ENCODE measurements at places on chromosomes 5 and 9.

DNA sequence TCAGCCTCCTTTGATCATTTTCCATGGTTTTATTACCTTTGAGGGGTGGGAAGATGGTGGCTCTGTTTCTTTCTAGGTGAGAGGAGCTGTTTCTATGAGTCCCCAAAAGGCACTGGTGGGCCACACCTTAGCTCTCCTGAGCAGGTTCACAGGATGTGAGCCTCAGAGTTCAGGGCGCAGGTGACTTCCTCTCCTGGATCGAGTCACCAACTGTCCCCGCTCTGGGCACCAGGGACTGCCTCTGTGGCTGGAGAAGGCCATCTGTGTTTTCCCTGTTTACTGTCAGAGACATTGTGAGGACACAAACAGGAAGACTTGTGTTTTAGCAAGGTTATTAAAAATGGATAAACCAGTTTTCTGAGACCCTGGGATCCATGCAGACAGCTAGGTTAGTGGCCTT, 68.5 kb downstream of the IL31RA start:
- DNase-seq: no peak

GRCh38 chr5:127562252-127562651, 44.8 kb downstream of the PRRC1 start:
- no peak for DNase-seq

DNA sequence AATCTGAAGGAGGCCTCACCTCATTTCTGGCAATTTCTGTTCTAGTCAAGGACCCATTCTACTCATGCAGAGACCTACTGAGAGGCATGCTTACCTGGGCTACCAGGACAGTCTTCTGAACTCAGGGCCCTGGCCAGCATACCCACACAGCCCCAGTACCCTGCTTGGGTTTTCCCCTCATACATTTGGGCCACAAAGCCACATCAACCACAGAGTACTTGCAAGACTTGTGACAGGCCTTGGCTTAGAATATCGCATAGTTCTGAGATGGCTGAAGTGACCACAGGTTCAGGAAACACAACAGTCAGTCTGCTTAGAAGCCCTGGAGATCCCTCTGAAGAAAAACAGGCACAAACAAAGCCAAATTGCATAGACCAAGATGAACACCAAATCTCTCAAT, 758.8 kb upstream of the CDH9 start:
- DNase-seq: no peak

GRCh38 chr9:127523312-127523851, 72.1 kb downstream of the LRSAM1 start:
- DNase-seq: no peak

GRCh38 chr9:124102363-124102762, 90.8 kb downstream of the LHX2 start:
- DNase-seq: no peak

GRCh38 chr5:141465351-141465750, 10.4 kb upstream of the PCDHGC3 start:
- no peak for DNase-seq

DNA sequence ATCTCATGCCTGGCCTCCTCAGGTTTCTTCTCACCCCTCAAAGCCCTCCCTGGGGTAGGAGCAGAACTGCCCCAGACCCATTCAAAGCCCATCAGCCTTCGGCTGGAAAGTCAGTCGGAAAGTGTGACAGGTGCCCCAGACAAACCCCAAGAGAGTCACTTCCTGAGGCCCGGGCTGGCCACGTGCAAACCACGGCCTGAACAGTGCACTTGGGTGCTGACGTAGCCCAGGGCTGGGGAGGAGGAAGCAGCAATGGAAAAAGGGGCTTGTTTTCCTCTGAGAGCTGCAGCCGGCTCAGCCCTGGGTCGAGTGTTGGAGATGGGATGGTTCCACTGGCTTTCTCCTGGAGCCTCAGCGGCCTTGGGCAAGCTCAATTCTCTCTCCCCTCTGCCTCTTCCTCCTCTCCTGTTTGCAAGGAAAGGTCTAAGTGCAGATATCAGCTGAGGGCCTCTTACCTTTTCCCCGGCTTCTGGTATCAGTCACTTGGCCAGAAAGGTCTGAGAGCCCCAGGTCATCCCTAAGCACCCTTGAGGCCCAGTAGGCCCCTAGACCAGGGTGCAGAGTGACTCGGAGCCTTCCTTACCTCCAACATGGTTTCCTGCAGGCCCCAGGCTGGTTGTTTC, 5.9 kb upstream of the EGR1 start:
- DNase-seq: no peak

- no peak for DNase-seq
These were observed 136.4 kb downstream of the PIP5K1B start for GRCh38 chr9:68841276-68842052.

DNA sequence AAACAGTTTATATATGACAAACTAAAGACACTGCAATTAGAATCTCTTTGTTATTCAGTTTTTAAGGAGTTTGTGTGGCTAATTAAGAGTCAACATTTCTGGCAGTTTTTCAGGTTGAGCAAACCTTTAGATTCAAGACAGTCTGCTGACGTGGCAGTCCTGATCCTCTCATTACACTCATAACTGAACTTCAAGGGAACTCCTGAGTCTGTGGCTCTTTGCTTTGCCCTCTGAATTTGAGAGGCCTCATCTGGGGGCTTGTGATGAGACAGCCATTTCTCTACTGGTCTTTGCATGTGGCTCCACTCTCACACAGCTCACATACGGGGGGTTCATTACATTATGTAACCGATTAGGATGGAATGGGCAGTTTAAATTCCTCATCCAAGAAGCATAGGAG, 182.9 kb upstream of the MEF2C start:
- no peak for DNase-seq

DNA sequence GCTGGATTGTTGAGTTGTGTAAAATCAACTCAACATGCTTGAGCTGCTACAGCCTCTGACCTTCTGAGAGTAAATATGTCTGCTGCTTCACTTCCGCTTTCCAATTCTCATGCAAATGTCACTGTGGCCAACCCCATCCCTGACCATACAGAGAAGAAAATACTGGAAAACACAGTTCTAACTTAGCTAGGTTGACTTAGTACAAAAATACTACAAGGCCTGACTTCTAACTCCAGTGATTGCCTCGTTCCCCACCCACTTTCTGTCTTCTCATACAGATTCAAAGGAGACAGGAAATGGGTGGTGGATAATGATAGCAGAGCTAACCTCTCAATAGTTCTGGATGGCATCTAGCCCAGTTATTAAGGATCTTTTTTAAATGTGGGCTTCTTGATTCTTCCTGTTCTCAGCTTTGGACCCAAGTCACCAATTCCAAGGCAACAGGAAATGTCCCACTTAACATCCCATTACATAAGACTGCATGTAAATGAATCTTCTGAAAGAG, 226.6 kb upstream of the SLC24A2 start:
- DNase-seq: no peak

DNA sequence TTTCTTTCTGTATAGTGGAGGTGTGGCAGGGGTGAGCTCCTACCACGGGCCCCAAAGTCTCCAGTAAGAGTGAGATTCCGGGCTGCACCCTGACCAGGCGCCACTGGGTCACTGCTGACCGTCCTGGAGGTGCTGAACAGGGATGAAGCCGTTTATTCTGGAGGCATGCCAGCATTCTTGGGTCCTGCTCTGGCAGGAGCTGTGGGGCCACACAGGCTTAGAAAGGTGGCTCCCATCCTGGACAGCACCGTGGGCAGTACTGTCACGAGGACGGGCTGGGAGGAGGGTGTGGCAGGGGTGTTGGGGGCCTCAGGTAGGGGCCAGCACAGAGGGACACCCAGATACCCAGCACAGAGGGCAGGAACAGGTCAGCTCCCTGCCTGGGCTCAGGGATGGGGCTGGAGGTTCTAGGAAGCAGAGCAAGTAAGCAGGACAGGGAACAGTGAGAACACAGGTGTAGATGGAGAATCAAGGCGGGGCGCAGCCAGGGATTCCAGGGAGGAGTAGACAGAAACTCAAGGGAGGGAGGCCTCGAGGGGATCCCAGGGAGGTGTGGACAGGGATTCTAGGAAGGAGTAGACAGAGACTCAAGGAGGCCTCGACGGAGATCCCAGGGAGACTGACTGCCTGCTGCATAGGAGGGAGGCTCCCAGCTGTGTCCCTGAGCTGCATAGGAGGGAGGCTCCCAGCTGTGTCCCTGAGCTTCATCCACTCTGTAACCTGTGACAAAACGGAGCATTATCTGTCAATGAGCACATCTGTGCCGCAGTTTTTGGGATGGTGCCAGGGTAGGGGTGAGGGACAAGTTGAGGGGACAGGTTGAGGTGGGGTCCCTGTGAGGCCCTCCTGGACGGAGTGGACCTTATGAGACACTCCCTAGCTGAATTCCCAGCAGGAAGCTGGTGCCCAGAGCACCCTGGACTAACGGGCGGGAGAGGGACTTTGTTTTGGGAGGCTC, 1.1 kb upstream of the PLEKHG4B start:
- DNase-seq: no peak

DNA sequence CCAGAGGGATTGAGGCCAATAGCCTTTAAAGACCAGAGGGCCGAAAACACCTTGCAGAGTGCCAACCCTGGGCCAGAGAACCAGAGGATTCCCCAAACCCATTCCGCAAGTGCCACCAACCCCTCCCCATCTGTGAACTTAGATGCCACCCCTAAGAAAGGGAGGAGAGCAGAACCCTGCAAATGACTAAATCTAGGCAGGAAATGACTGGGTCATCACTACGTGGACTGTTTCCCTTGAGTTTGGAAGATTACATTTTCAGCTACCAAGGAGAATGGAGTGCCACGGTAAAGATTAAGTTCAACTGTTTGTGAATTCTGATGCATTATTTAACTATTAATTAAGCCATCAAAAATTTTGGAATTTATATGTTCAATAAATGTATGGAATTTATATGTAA, 142.8 kb downstream of the ENC1 start:
- no peak for DNase-seq

DNA sequence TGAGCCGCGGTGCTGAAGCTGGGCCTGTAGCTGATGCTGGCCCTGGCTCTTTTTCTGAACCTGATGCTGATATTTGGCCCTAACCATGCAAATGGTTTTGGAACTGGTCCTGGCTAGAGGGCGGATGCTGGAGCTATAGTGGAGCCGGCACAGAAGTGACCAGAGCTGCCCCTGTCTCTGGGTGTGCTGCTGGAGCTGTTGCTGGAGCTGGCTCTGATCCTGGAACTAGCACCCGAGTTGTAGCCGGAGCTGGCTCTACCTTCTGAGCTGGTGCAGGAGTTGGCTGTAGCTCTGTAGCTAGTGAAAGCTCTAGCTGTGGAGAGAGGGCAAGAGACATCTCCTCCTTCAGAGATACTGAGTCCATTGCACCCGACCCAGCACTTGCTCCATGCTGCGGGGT, 12.8 kb downstream of the LCN10 start:
- DNase-seq: no peak

DNA sequence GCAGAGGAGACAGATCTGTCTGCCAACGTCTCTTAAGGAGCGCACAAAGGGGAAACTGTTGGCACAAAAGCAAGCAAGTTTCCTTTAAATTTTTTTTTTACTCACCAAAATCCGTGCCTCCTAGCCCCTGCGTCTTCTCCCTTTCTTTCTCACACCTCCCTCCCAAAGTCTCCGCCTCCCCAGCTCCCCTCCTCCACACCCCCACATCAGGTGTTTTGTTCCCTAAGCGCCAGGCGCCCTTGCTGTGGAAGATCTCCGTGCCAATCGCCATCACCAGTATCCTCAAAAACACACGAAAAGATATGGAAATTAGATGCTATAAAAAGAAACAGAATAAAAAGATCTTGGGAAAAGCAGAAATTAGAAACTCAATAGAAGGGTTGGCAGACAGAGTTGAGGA, 87.6 kb downstream of the DRD1 start:
- no peak for DNase-seq

- no peak for DNase-seq
These were observed 6.0 kb upstream of the SEMA5A start for GRCh38 chr5:9551567-9552537.

- no peak for DNase-seq
These were observed 20.8 kb downstream of the SV2C start for GRCh38 chr5:76104027-76104426.

DNA sequence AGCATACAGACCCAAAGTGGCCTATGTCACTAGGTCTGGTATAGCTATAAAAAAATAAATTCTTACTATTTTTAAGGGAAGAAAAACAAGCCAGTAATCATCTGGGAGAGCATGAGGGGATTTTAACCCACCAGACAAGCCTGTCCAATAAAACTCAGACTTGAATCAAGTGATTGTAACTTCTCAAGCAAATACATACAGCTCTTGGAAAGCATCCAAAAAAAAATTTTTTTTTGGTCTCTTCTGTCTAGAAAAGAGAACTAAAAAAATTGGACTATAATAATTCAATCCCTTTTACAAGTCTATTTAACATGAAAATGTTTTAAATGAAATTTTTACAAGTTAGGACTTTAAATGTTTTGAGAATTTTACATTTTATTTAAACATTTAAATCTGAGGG, 61.7 kb downstream of the FBXL17 start:
- DNase-seq: no peak

- no peak for DNase-seq
These were observed 93.1 kb downstream of the RALGPS1 start for GRCh38 chr9:127007638-127008037.

DNA sequence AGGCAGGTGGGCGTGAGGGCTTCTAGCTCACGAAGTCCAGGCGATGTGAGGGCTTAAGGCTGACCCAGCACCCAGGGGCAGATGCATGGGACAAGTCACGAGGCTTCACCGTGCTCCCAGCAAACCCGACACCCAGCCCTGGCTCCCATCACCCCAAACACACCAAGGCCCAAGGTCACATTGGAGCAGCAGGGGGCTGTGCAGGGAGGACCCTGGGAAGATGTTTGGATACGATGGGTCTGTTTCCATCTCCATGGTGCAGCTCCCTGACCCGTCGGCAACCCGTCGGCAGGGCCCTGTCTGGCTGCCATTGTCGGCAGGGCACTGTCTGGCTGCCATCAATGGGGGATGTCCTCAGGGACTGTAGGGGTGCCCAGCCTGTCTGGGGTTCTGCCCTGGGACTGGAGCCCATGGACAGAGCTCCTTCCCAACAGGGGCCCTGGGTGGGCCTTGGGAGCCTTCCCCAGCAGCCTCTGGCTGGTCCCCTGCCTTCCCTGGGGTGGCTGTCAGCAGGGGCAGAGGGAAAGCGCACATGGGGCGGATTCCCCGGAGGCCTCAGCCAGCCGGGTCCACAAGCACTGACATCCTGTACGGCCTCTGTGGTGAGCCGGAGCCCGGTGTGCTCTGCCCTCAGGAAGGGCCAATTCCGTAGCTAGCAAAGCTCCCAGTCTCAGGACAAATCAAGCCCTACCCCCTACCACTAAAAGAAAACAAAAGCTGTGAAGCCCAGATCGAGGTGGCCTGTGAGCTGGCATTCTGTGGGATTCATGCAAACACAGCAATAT, 47.1 kb downstream of the NACC2 start:
- no peak for DNase-seq

DNA sequence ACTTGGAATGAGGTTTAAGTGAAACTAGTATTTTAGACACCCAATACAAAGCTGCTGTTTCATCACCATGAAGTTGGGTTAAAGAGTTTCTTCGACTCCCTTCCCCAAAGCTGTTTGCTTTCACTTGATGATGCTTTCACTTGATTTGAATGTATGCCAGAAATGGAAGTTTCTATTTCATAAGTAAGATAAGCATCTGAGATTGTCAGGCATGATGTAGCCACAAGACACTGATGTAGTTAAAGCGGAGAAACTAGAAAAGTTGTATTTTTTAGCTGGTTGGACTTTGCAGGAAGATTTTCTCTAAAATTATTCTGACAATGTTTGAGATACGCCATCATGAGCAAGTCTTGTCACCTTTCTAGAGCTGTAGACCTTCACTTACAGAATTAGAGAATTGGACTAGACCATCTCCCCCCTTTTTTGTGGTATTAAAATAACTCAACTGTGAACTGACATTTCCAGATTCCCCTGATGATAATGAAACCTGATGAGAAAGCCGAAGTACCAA, 20.0 kb downstream of the MOCS2 start:
- no peak for DNase-seq
